ENCODE measurements at places on chromosomes 4 and X.

DNA sequence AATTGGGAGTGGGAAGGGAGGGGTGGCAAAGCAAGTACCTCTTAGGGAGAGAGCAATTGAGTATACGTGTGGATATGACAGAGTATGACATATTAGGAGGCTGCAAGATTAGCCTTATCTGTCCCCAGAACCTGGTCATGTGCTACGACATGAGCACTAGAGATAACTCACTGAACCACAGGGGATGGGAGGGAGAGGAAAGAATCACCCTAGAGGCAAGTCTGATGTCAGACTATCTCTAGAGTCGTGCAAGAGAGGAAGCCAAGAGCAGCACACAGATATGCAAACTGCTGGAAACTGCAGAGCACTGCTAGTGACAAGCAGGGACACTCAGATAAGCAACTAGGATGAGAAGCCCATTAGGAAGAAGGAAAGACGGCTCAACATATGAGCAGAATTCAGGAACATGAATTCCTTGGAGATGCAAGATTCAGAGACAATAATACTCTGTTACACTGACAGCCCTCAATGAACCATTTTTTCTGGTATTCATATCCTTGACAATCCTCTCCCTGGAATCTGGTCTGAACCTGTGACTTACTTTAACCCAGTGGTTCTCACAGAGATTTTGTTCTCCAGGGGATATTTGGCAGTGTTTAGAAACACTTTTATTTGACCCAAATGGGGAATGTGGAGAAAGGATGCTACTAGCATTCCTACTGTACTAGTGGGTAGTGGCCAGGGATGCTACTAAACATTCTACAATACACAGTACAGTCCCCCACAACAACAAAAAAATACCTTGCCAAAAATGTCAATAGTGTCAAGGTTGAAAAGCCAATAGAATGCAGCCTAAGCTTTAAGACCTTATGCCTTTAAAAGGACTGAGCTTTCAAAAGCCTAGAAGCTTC is 84.0 kb upstream of the BMP2K start:
- no peak for DNase-seq

DNA sequence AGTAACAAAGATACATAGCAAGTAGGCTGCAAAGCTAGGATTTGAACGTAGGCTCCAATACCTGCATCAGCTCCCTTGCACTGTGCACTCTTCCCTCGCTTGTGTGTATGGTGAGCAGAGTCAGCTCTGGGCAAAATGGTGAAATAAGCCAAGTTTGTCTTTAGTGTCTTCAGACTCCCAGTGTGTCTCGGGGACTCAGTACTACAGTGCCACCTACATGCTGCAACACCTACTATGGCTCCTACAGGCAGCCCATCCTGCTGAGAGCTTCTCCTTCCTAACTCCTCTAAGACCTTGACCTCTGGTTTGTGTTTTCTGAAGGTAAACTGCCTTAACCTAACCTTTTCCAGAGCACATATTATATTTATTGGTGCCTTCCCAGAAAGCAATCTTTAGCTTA is 42.5 kb downstream of the RTL9 start:
- DNase-seq, result no peak

- no peak for DNase-seq
These were observed 32.4 kb upstream of the BLTP1 start for GRCh38 chr4:122119739-122120138.

- no peak for DNase-seq
These were observed 188.1 kb downstream of the ADAM29 start for GRCh38 chr4:175106301-175106700.

- DNase-seq, result no peak
These were observed 5.8 kb downstream of the LRPAP1 start for GRCh38 chr4:3526456-3526855.

GRCh38 chrX:46628460-46629371 is 55.2 kb downstream of the CHST7 start:
- no peak for DNase-seq

- DNase-seq, result no peak
These were observed 55.5 kb downstream of the SCML1 start for GRCh38 chrX:17792826-17793225.

DNA sequence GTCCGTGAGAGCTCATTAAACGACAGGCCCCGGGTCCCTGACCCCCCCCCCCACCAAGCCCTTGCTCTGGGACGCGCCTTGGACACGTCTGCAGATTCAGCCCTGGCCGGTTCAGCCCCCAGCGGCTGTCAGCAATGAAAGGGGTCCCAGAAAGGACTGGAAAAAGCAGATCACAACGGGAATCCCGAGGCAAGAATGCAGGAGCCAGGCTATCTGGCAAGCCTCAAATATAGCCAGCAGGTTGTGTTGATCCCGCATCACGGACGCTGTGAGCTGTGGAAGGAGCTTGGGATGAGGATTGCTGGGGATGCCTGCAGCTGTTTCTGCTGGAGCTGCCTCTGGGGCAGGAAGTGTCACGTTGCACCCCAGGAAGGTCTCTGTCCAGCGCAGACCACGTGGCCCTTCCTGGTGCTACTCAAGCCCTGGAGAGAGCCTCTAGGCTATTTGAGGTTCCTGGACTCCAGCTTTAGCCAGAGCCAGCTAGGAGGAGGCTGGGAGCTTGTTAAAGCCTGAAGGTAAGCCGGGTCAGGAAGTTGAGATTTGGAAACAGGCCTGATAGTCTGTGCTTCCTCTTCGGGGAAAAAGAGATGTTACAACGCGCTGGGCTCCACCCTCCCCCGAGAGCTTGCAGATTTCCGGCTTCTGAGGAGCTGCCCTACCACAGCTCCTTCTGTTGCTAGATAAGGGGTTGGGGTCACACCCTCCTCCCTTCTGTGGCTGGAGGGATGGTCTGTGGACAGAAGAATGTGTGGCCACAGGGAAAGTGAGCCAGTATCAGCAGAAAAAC is 19.3 kb upstream of the CSF2RA start:
- no peak for DNase-seq

GRCh38 chrX:1452516-1453394 is at the start of gene ASMTL:
ASMTL (minus strand) TSS chrX:1452909; CDS start chrX:1452840, 69 bp downstream.
- DNase-seq, result no peak

- no peak for DNase-seq
These were observed 40.5 kb downstream of the PAGE2 start for GRCh38 chrX:55129361-55129760.

GRCh38 chrX:107701493-107702121 is 73.3 kb downstream of the PRPS1 start:
- DNase-seq, result no peak
